ENCODE measurements at places on chromosomes 2 and 18.

DNA sequence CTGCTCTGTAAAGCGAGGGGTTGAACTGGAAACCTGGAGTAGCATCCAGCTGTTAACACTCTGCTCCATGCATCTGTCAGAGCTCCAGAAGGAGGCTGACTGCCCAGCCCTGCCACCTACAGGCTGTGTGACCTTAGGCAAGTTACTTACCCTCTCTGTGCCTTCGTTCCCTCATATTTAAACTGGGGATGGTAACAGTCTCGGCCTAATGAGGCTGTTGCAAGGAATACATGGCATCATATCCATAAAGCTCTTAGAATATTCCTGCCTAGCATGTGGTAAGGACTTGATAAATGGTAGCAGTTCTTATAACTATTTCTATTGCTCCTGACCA is 80.6 kb downstream of the LRRFIP1 start:
- DNase-seq, result no peak

DNA sequence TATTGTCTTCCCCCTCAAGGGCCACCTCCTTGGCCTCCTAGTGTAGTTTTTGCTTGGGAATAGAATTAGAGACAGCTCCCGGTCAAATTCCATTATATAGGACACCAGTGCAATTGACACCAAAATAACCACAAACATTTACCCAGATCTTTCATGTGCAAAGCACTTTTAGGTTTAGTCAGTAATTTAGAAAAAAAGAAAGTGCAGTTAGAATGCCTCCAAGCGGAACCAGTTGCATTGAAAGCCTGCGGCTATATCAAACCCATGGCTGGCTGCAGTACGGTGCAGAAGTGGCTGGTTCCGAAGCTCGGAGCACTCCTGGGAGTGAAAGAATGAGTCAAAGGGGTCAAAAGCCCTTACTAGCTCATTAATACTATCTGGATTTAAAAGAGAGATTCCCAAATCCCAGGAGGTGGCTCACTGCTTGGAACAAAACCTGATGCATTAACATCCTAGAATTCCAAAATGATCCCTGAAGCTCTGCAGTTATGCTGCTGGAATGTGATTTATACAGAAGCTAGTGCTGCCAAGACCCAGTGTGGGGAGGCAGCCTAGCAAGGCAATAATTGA is 432.2 kb upstream of the KLHL29 start:
- DNase-seq, result no peak

- DNase-seq, result no peak
Measured at GRCh38 chr18:26771524-26771923, 94.0 kb downstream of the AQP4 start.

GRCh38 chr2:222024932-222025880 is 273.6 kb downstream of the PAX3 start:
- DNase-seq, result peak; percentile 19

DNA sequence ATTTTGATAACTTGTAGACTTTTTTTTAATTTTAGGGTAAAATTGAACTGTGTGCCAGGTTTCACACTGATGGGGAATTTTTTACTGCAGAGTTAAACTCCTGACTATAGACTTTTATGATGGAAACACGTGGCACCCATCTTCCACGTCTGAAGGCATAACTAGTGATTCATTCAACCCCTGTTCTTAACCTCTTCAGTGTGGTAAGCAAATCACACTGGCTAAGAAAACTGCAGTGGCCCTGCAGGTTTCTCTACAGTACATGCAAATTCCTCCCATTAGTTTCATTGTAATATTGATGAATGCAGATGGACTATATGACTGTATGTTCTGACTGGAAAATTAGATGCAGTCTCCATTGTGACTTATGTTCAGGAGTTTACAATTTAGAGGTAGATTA is 47.2 kb downstream of the SMAD4 start:
- DNase-seq, result peak; percentile 20

GRCh38 chr18:62334120-62334519 is 9.0 kb downstream of the TNFRSF11A start:
- peak; percentile 67 for DNase-seq

DNA sequence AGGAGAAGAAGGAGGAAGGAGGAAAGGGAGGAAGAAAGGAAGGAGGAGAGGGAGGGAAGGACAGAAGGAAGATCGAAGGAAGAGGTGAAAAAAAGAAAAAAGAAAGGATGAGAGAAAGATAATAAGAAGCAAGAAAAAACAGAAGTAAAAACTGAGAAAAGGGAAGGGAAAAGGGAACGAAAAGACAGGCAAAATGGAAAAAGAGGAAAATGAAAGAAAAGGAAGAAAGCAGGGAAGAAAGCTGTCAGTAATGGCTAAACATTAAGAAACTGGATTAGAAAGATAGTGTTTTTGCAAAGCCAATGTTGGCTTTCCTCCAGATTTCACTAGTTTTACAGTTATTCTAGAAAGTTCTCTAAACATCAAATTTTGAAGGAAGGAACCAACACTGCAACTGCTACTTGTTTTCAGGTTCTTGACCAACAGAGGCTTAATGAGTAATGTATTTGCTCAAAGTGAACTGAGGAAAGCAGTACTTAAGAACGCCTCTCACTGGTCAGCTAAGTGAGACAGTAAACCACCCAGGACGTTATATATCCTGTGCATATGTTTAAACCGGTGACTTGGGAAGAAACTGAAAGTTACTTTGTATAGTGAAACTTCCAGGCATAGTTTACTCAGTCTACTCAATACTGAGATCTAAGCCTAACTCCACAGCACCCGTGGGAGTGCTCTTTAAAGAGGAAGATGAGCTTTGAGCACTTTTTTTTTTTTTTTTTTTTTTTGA is 286.2 kb upstream of the TRIB2 start:
- no peak for DNase-seq

- DNase-seq, result peak; percentile 40
Measured at GRCh38 chr2:196703695-196704094, 64.2 kb downstream of the CCDC150 start.

DNA sequence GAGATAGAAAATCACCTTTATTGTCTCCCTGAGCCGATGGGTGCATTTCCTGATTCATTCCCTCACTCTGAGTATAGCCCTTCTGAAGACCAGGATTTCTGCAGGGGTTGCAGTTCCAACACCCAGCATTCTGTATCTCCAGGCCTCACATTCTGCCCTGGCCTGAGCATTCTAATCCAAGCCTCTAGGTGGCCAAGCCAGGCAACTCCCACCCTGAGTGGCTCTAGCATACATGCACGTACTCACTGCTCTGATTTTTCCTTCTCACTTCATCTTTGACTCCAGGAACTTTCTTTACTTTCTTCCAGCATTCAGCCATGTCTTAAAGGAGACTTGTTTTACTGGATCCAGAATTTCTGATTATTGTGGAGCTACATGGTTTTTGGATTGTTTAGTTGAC is 100.7 kb upstream of the STK39 start:
- peak; percentile 17 for DNase-seq

GRCh38 chr18:27959101-27959500 is 217.8 kb downstream of the CDH2 start:
- DNase-seq, result no peak

DNA sequence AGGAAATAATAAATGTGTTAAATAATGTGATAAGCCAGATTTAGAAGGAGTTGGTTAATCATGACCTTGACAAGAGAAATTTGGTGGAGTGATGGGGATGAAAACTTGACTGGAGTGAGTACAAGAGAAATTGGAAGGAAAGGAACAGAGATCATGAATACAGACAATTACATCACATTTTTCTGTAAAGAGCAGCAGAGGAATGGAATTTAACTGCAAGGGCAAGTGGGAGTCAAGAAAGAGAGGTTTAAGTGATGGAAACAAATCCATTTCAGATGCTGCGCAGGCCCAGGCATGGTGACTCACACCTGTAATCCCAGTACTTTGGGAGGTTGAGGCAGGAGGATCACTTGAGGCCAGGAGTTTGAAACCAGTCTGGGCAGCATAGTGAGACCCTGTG is 46.7 kb downstream of the ICA1L start:
- peak; percentile 20 for DNase-seq

DNA sequence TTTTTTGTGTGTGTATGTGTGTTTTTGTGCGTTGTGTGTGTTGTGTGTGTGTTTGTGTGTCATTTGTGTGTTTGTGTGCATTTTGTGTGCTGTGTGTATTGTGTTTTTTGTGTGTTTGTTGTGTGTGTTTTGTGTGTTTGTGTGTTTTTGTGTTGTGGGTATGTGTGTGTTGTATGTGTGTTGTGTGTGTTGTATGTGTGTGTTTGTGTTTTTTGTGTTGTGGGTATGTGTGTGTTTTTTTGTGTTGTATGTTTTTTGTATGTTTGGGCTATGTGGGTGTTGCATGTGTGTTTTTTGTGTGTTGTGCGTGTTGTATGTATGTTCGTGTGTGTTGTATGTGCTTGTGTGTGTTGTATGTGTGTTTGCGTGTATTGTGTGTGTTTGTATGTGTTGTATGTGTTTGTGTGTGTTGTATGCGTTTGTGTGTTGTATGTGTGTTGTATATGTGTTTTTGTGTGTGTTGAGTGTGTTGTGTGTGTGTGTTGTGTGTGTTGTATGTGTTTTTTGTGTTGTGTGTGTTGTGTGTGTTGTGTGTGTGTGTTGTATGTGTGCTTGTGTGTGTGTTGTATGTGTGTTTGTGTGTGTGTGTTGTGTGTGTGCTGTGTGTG is 275.3 kb downstream of the HRH4 start:
- no peak for DNase-seq

- no peak for DNase-seq
Measured at GRCh38 chr18:6441200-6441599, 26.5 kb upstream of the L3MBTL4 start.

GRCh38 chr2:206611736-206612135 is 30.6 kb upstream of the FAM237A start:
- no peak for DNase-seq

DNA sequence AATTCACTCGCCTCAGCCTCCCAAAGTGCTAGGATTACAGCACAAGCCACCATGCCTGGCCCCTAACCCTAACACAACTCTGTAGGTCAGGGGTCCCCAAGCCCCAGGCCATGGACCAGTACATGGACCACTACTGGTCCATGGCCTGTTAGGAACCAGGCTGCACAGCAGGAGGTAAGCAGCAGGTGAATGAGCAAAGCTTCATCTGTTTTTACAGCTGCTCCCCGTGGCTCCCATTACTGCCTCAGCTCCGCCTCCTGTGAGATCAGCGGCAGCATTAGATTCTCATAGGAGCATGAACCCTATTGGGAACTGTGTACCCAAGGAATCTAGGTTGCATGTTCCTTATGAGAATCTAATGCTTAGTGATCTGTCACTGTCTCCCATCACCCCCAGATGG is 201.7 kb downstream of the NRP2 start:
- no peak for DNase-seq

DNA sequence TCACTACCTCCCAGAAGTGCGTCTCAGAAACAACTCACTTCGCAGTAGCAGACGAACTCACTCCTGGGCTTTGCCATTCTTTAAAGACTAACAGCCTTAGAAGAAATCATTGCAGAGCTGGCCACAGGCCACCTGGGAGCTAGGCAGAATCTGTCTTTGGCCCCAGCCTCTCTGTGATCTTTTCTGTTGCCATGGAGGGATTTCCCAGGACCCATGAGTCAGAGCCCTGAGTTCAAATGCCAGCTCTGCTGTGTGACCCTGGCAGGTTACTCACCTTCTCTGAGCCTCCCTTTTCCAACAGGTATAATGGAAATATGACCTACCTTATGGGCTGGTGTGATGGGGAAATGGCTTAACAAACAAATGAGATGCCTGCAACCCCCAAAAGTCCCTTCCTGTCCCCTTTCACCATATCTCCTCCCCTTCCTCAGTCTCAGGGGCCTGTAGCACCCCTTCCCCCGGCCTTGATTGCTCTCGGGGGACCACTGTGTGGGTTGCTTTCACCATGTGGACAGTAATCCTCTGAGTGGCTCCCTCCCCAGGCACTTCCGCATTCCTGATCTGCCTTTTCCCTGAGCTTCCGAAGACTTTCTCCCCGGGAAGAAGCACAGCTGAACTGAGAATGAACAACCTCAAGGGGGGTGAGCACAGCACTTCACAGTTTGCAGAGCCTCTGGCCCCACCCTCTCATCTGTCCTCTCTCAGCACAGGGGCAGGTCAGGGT is 34.0 kb upstream of the SLC66A3 start:
- DNase-seq, result no peak

DNA sequence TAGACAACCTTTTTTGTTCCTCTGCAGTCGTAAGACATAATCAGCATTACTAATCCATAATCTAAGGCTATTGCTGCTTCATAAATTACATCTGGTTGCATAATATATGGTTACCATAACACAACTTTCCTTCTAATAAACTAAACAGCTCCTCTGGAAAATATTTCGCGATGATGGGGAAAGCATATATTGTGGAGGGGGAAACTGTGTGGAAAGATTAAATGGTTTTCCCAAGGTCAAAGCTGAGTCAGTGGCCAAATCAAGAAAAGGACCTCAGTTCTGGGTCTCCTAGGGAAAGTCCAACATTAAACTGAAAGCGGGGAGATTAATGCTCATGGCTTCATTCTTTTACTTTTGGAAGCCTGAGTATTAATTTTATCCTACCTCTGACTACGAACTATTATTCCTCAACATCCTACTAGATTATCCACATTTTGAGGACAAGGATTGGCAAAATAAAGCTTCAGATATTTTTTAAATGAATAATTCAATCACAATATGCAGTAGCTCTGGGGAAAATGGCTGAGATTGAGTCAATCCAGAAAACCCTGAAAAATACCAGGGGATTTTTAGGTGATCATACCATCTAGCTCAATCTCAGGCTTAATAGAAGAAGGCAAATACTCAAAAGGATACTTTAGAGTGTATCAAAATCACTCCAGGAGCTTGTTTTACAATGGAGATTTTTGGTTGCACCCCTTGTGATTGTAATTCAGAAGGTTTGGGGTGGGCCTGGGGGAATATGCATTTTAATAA is 33.8 kb upstream of the STK17B start:
- DNase-seq, result no peak

DNA sequence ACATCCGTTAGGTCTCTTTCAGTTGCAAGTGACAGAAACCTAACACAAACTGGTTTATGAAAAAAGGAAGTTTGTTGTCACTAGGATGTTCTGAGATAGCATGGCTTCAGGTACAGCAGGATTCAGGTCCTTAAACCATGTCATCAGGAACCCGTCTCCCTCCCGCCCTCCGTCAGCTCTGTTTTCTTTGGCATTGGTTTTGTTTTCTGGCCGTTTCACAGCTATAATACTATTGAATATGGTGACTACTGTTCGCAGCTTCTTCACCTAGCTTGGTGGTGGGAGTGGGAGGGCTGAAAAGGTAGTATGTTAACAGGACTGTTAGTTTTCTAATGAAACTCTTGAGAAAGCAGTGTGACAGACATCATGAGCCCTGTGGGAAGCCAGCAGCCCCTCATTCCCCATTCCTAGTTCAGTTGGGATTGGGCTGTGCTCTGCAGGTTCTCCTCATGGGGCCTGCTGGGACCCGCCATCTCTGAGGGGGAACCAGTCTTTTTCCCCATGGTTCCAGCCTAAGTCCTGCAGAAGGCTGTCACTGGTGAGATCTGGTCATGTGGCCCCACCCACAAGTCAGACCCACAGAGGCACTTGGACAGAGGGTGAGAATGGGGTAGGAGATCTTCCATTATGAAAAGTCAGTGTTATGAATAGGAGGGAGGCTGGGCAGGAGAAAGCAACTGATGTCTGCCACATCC is 12.1 kb downstream of the PTMA start:
- no peak for DNase-seq

GRCh38 chr18:36419900-36420531 is 122.5 kb downstream of the FHOD3 start:
- DNase-seq, result peak; percentile 6

GRCh38 chr2:33777786-33778185 is 178.7 kb upstream of the FAM98A start:
- DNase-seq, result no peak
